Heart right ventricle (tissue), 16 donors: ENCODE measurements at places on chromosomes 12 and 14. TPM values are rescaled to one million over a fixed set of nuclear protein-coding genes. Genes with fewer than 3 reads are reported as not detected.
A peak's percentile ranks its signal among the peaks of the same experiment; 100 is the strongest.

DNA sequence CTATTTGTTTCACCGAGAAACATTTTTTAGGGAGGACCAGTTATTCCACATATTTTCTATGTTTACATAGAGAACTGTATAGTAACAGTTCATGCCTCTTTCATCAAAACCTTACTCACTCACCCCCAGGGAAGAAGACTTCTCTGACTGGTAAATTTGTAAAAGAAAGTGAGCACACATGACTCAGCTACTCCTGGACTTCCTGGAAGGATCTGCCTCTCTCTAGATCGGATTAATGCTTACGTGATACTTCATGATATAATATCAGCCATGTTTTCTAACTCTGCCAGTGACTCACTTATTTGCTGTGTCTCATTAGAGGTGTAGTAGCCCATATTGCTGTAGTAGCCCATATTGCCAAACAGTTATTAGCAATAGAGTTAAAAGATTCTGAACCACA is 494.3 kb upstream of the ATXN7L3B start:
- no peak overlapping the region for H3K4me3 ChIP-seq
- H3K27ac ChIP-seq, result no peak overlapping the region
- no peaks in the 10 kb centered on the region for H3K27me3 ChIP-seq
- no peaks in the 10 kb centered on the region for H3K4me1 ChIP-seq
- no peaks in the 10 kb centered on the region for H3K36me3 ChIP-seq
- DNase-seq, result no peak

Gene CCDC38
- 0.12 TPM for total RNA-seq

Gene PDE3A
- 360 TPM for total RNA-seq

- H3K27me3 ChIP-seq, result no peaks in the 10 kb centered on the region
- no peaks in the 10 kb centered on the region for H3K36me3 ChIP-seq
- no peak for DNase-seq
- H3K4me1 ChIP-seq, result peaks cover 37% of the 10 kb centered on the region
- no peak overlapping the region for H3K4me3 ChIP-seq
Measured at GRCh38 chr14:92464716-92465115, 48.9 kb upstream of the RIN3 start.

GRCh38 chr12:96242597-96242996 is 48.4 kb downstream of the ELK3 start:
- H3K4me3 ChIP-seq, result no peak overlapping the region
- no peak for DNase-seq
- H3K4me1 ChIP-seq, result peaks cover 33% of the 10 kb centered on the region
- no peaks in the 10 kb centered on the region for H3K27me3 ChIP-seq

DNA sequence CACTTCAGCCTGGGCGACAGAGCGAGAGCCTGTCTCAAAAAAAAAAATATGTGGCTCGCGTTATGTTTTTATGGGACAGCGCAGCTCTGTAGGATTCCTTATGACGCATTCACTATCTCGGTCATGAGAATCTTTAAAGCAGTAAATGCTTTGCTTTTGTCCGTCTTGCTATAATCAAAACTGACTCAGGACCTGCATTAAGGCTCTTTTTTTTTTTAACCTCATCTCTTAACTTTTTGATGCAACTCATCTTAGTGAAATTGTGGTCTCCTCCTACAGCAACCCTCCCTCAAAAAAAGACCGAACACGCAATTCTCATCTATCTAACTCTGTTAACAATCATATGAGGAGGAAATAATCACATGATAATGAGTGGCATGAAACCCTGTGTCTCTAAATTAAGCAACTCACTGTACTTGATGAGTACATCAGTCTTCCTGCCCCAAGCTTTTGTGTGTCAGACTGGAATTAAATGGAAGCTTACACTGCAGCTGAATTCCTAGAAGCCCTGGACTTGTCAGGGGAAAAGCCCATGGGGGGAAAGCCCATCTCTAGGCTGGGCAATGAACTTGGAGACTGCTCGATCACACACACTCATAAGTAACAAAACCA is 4.3 kb downstream of the P2RX4 start:
- H3K4me1 ChIP-seq, result peaks cover 18% of the 10 kb centered on the region
- H3K27ac ChIP-seq, result no peak overlapping the region
- H3K4me3 ChIP-seq, result no peak overlapping the region
- H3K36me3 ChIP-seq, result no peaks in the 10 kb centered on the region

DNA sequence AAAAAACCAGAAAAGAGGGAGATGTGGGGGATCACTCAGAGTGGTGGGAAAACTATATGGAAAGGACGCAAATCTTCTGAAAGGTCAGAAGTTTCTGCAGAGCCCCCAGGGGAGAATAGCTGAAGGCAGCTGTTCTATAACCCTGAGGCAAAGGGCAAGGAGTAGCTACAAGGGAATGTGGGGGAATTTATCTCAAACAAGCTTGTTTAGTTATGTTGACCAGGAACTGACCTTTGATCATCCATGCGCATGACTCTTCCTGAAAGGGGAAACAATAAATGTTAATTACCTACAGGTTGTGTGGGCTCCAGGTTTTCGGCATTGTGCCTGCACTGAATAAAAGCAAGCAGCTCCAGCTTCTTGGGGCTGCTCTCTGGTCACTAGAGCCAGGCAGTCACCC is 968.5 kb downstream of the AACS start:
- H3K4me3 ChIP-seq, result no peak overlapping the region
- no peak overlapping the region for H3K27ac ChIP-seq
- no peak for DNase-seq

Gene DNAI7
- total RNA-seq, result 0.81 TPM

Gene PROX2
- total RNA-seq, result not detected

- H3K4me3 ChIP-seq, result no peak overlapping the region
- peaks cover 11% of the 10 kb centered on the region for H3K36me3 ChIP-seq
- H3K27ac ChIP-seq, result no peak overlapping the region
- no peaks in the 10 kb centered on the region for H3K4me1 ChIP-seq
Measured at GRCh38 chr12:112161711-112162110, 36.4 kb downstream of the TRAFD1 start.

- no peak overlapping the region for H3K4me3 ChIP-seq
- no peak for DNase-seq
- H3K27ac ChIP-seq, result no peak overlapping the region
- peaks cover 45% of the 10 kb centered on the region for H3K36me3 ChIP-seq
- no peaks in the 10 kb centered on the region for H3K27me3 ChIP-seq
Measured at GRCh38 chr12:26554332-26554731, 278.7 kb downstream of the ITPR2 start.

Gene FGF23
- total RNA-seq, result 0.31 TPM

DNA sequence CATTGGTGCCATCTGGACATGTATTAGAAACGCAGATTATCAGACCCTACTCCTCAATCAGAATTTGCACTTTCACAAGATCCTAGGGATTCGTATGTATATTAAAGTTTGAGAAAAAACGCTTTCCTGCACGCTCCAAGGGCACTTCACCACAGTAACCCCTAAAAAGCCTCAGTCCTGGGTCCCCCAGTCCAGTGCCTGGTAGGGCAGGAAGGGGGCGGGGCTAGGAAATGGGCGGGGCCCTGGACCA is 369 bp downstream of the DEPDC4 start:
- H3K36me3 ChIP-seq, result no peaks in the 10 kb centered on the region
- peaks cover 34% of the 10 kb centered on the region for H3K4me1 ChIP-seq
- peak overlapping the region; percentile 94 for H3K27ac ChIP-seq
- peak overlapping the region; percentile 87 for H3K4me3 ChIP-seq
- peak; percentile 94 for DNase-seq

Gene GTF2H3
- 18.3 TPM for total RNA-seq

Gene FSCB
- total RNA-seq, result not detected

- no peaks in the 10 kb centered on the region for H3K4me1 ChIP-seq
- H3K4me3 ChIP-seq, result no peak overlapping the region
- DNase-seq, result no peak
- H3K36me3 ChIP-seq, result no peaks in the 10 kb centered on the region
- H3K27me3 ChIP-seq, result peaks cover 15% of the 10 kb centered on the region
Measured at GRCh38 chr12:107335802-107336570, 242.6 kb upstream of the CRY1 start.

DNA sequence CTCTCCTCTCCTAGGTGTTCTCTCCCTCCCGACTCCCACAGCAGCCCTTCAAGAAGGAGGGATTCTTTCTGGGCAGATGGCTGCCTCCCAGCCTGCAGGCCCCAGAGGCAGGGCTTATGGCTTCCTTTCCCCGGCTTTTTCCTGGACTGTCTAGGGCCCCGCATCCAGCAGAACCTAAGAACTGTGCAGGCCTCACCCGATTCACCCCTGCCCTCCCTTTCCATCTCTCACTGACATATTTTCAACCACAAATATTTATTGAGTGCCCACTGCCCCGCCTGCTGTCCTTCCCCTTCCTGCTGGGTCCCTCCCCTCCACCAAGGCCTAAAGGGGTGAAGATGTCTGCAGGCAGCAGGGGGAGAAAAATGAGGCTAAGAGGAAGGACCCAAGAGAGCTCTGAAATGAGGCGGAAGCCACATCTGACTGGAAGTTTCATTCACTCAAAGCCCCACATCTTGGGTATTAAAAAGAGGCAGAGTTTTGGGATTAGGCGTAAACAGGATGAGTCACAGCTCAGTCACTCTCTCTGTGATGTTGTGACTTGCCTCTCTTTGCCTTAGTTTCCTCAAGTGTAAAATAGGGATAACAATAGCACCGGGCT is 2.9 kb downstream of the SCNN1A start:
- no peak overlapping the region for H3K27ac ChIP-seq
- H3K4me3 ChIP-seq, result no peak overlapping the region
- no peak for DNase-seq
- H3K4me1 ChIP-seq, result peaks cover 8% of the 10 kb centered on the region

DNA sequence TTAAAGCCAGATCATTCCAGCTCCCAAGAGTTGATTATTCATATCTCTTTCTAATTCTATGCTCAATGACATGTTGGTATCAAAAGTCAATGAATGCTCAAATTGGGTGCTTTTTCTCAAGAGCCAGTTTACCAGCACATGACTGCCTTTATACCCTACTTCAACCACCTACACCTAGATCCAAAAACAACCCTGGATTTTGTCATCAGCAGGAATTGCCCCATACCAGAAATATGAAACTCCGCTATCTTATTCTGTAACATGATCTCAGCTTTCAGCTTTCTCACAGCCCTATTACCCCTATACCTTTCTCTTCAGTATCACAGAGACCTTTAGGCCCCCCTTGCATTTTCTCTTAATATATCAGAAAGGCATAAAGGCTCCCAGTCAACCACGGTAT is 32.3 kb upstream of the ESR2 start:
- DNase-seq, result no peak
- no peaks in the 10 kb centered on the region for H3K27me3 ChIP-seq
- H3K36me3 ChIP-seq, result no peaks in the 10 kb centered on the region
- no peaks in the 10 kb centered on the region for H3K4me1 ChIP-seq

DNA sequence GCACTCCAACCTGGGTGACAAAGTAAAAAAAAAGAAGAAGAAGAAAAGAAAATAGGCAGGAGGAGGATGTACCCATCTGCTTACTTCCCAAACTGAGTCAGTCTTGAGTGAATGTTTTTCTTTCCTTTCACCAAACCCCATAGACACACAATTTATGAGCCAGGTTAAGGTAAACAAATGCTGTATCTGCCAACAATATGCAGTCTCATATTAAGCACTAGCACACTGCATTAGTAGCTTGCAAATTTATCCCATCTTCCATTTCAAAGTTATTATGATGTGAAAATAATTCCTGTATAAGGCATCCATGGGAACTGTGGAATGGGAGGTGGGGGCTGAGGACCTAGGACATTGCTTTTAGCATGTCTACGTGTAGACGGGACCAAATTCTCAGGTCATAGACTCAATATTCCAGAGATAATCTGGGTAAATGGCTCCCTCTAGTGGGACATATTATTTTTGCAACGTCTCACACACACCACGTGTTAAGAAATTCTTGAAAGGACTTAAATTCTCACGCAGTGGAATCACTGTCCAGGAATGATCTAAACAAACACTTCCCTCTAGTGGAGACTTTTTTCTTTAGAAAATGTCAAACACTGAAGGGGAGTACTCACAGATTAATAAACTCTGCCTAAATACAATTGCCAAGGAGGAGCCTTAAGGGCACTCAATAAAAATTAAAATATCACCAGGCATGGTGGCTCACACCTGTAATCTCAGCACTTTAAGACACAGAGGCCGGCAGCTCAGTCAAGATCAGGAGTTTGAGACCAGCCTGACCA is 17.1 kb upstream of the OR10P1 start:
- no peak overlapping the region for H3K27ac ChIP-seq
- H3K27me3 ChIP-seq, result peaks cover 6% of the 10 kb centered on the region
- no peaks in the 10 kb centered on the region for H3K4me1 ChIP-seq
- DNase-seq, result peak; percentile 80
- no peaks in the 10 kb centered on the region for H3K36me3 ChIP-seq
- H3K4me3 ChIP-seq, result no peak overlapping the region

Gene FOXA1
- not detected for total RNA-seq

Gene TCTN1
- 27.6 TPM for total RNA-seq

Gene CREBL2
- 16.3 TPM for total RNA-seq

Gene SOX5
- total RNA-seq, result 2.5 TPM

Gene HAL
- 0.59 TPM for total RNA-seq

DNA sequence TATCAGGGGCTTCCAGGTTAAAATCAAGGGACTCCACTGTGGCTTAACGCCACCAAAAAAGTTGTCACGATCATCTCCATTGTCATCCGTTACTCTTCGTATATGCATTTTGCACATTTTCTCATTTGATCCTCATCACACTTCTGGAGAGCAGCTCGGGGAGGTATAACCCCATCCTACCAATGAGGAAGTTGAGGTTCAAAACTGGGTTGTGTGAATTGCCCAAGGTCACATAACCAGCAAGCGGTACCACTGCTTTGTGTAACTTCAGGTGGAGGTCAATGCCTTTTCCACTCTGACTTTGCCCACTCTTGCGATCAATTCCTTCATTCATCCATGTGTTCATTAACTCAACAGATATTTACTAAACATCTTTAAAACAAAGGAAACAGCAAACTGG is 71.1 kb upstream of the CCND2 start:
- H3K4me3 ChIP-seq, result no peak overlapping the region
- no peak overlapping the region for H3K27ac ChIP-seq
- no peak for DNase-seq
- no peaks in the 10 kb centered on the region for H3K27me3 ChIP-seq

Gene PKP2
- total RNA-seq, result 454 TPM

DNA sequence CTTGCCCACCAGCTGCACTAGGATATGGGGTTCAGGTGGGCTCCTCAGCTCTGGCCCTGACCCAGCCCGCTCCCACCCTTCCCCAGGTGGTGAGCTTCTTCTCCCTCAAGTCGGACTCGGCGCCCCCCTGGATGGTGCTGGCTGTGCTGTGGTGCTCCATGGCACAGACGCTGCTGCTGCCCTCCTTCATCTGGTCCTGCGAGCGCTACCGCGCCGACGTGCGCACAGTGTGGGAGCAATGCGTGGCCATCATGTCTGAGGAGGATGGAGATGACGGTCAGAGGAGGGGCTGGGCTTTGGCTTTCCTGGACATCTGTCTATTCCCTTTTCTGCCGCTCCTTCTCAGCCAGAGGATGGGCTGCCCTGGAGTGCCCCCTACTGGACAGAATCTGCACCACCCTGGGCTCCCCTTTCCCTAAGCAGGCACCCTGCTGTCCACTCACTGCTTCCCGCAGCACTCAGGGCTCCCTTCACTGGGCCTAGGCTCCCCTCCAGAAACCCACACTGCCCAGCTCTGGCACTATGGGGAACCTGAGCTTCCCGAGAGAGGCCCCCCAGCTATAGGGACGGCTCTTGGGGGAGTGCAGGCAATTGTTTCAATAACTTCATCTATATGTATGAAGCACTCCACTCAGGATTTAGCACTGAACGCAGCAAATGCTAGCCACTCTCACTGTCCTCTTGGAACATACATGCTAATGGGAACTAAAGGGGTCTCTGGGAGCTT is 2.6 kb upstream of the P3H3 start:
- H3K4me1 ChIP-seq, result peaks cover 15% of the 10 kb centered on the region
- H3K27ac ChIP-seq, result no peak overlapping the region
- DNase-seq, result peak; percentile 89
- H3K27me3 ChIP-seq, result peaks cover 6% of the 10 kb centered on the region
